CD14-positive monocyte (primary cell): ENCODE measurements at places on chromosomes 3 and 15.
A peak's percentile ranks its signal among the peaks of the same experiment; 100 is the strongest.

DNA sequence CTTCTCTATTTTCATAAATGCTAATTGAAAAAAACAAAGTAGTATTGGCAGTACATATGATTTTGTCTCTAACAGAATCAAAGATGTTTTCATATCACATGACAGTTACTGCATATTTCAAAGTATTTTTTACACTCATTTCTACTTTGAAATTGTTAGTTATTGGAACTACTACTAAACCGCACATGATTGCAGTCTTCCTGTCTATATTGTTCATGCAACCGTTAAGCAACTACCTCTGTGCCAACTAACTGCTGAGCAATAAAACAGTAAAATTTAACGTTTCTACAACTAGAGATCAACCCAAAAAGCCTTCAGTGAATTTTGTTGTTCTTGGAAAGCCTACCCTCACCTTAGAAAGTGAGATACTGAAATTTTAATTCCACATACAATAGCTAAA is 64.2 kb downstream of the DMXL2 start:
- DNase-seq, result peak; percentile 64

GRCh38 chr3:188546835-188547670 is 393.1 kb downstream of the LPP start:
- no peak for DNase-seq

GRCh38 chr3:66761093-66761780 is 236.9 kb upstream of the KBTBD8 start:
- DNase-seq, result no peak

- DNase-seq, result no peak
Measured at GRCh38 chr3:157753787-157754136, 250.5 kb upstream of the VEPH1 start.

DNA sequence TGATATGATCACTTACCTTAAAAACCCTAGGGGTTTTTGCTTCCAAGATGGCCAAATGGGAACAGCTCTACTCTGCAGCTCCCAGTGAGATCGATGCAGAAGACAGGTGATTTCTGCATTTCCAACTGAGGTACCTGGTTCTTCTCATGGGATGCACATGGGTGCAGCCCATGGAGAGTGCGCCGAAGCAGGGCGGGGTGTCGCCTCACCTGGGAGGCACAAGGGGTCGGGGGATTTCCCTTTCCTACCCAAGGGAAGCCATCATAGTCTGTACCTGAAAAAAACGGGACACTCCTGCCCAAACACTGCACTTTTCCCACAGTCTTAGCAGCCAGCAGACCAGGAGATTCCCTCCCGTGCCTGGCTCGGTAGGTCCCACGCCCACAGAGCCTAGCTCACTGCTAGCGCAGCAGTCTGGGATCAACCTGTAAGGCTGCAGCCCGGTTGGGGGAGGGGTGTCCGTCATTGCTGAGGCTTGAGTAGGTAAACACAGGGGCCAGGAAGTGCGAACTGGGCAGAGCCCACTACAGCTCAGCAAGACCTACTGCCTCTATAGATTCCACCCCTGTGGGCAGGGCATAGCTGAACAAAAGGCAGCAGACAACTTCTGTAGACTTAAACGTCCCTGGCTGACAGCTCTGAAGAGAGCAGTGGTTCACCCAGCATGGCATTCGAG is 78.6 kb downstream of the CTNNB1 start:
- no peak for DNase-seq

DNA sequence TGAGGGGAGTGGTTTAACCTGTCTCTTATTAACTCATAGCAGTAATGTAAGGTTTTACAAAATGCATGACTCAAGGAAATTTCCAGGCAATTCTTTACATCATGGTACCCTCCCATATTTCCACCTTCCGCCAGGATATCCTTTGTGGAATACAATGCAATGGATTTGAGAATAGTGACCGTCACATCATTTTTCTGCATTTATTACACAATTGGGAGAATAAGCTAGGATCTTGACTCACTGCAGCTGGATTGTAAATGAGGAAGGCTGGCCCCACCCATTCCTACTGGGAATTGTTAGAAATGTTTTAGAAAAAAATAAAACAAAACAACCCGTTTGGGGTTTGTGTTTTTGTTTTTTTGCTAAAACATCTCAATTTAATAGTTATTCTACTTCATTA is 97.4 kb downstream of the IMPG2 start:
- DNase-seq, result no peak

DNA sequence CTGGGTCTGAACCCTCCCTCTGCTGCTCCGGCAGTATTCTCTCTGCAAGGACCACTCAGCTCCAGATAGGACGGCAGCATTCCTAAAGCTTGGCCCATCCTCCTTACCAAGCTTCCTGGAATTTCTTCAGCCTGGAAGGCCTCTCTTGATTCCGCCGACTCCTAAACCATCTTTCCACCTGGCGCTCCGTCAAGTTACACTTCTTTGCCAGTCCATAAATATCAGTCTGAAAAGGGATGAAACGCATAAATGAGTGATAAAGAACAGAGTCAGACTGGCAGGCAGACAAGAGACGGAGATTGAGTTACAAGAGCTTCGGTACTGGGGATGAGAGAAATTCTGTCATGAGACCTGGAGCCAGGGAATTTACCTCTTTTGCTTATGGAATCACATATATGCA is 44.3 kb downstream of the CERS3 start:
- no peak for DNase-seq

DNA sequence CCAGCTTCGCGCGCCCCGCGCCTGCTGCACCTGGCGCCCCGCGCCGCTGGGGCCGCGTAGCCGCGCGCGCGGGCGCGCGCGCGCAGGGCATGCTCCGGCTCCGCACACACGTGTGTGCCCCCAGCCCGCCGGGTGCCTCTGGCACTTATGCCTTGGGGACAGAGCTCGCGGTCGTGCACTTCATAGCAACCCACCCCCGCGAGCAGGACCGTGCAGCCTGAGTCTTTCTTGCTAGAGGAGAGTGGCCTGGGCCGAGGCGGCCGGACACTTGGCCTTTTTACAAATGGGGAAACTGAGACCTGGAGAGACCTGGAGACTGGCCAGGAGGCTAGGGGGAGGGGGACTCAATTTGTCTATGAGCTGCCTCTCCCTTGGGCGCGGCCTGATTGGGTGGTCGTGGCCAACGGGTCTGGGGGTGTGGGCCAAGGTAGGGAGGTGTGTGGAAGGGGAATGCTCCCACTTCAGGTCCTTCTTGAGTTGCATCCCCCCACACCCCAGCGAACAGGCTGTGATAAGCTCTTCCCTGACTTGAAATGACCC is 562 bp downstream of the NBEAL2 start:
- no peak for DNase-seq

- DNase-seq, result no peak
Measured at GRCh38 chr15:99966815-99967214, 233.6 kb upstream of the LYSMD4 start.

GRCh38 chr3:169686266-169686665 is 22.8 kb upstream of the MECOM start:
- no peak for DNase-seq

GRCh38 chr3:75101329-75102147 is 487.1 kb upstream of the CNTN3 start:
- DNase-seq, result no peak
